Stimulated activated CD4-positive, alpha-beta T cell treated with anti-CD3 and anti-CD28 coated beads, Interleukin-2, amount 100 ng/mL, for 48 hours (primary cell): ENCODE measurements at places on chromosomes 6 and 20.
A peak's percentile ranks its signal among the peaks of the same experiment; 100 is the strongest.

DNA sequence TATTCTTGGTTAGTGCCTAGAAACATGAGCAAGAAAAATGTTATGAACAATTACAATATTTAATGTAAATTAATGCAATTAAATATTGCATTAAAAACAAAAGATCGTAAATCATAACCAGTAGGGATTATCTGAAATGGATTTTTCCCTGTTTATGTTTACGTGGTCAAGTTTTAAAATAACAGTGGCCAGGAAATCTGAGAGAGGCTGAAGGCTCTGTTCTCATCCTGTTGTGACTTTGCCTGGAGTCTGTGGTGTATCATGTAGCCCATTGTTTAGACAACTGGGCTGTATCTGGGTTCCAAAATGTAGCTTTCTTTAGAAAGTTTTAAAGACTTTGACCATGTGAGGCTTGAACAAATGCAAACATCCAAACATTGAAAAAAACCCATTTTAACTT, 2.4 kb downstream of the MYO6 start:
- DNase-seq, result no peak

- DNase-seq, result no peak
These were observed 7.3 kb upstream of the ENTPD6 start for GRCh38 chr20:25188218-25188617.

- no peak for DNase-seq
These were observed 18.2 kb downstream of the MAS1 start for GRCh38 chr6:159908979-159909378.

- DNase-seq, result no peak
These were observed 98.3 kb downstream of the CDC5L start for GRCh38 chr6:44485601-44486401.

DNA sequence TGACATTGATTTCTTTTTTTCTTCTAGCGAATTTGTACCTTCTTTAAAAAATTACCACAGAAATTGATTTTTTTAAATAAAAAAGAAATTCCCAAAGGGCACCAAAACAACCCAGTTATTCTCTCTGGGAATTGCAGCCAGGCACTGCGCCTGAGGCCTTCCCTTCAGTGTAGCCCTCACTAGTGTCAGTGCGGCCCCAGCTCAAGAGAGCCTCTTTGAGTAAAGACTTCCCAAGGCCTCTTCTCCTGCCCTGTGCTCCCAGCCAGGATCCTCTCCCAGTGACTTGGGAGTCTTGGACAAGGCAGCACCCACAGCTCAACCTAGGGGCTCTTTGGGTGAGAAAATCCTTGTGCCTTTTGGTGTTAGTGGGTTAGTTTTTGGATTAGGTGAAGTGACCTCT, 41.5 kb downstream of the BPIFB4 start:
- no peak for DNase-seq

GRCh38 chr6:130575971-130576370, 210.2 kb downstream of the TMEM200A start:
- DNase-seq, result peak; percentile 9

DNA sequence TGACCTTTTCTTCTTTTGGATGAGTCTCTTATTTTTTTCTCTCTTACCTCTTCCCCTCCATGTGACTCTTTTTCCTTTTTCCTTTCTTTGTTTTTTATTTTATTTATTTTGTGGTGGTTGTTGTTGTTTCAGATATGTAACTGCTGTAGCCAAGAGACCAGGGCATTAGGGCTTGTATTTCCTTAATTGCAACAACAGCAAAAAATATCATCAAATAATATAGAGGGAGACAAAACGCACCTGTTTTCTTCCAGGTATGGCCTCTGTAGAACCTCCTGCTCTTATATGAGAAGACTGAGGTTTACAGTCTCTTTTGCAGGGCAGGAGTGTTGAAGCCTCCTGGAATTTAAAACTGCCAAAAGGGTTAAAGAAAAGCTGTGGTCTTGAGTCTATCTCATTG, 149.3 kb downstream of the SYNDIG1 start:
- no peak for DNase-seq

DNA sequence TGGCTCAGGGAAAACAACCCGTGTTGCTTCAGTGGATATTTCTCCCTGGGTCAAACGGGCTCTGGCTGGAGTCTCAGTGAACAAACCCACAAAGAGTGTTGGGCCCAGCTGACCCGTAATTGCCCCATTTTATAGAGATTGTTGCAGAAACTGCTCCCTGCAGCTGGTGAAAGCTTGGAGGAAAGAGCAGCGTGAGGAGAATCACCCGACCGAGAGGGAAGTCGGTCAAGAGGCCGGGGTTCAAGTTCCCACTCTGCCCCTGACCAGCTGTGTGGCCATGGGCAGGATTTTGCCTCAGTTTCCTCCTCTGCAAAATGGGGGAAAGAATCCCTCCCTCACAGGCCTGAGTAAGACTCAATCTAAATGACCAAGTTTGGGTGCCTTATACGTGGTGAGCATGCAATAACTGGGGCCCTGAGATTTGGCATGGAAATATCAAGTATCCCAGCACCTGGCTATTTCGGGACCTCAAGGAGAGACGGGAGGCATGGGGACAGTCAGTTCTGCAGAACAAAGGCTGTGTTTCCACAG, 1.7 kb upstream of the TGM2 start:
- DNase-seq, result no peak

DNA sequence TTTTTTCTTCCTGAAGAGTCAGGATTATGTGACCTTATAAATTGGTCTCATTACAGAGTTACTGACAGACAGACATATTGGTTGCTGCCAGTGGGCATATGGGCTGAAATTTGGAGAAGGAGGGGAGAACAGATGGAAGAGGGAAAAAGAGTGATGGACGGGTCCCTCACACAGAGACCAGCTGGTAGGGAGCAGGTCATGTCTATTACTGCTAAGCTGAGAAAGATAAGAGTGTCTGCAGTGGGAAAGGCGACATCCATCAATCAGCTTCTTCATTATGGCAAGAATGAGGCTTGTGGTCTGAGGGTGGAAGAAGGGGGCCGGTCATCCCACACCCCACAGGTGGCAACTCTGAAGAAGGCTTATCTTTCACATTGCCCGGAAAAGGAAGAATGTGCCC, 353.8 kb upstream of the RSPO3 start:
- no peak for DNase-seq

GRCh38 chr6:164417537-164418261, 891.7 kb downstream of the C6orf118 start:
- DNase-seq, result no peak

GRCh38 chr20:59802471-59803221, 130.8 kb downstream of the SYCP2 start:
- no peak for DNase-seq

DNA sequence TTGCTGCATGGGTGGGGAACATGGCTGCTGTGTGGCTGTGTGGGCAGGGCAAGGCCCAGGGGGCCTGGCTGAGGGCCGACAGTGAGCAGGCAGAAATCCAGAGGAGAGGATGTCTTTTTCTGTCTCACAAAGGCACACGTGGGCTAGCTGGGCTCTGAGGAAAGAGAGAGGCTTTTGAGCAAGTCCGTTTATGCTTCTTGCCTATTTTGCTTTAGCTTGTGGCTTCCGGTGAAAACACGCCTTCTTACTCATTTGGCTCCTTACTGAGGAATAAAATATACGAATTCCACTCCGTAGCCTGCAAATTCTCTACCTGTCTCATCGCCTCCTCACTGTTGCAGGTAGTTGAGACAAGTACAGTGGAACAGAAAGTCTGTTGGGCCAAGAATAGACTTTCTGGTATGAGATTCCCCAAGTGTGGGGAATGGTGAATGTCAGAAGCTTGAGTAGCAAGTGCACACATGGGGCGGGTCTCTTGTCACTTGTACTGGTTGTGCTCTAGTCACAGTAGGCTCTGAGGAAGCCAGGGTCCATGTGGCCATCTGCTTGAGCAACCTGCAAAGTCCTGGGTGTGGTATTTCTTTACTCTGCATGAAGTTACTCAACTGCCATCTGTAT, 28.4 kb downstream of the WRNIP1 start:
- no peak for DNase-seq

- DNase-seq, result no peak
These were observed 257.6 kb upstream of the SUPT3H start for GRCh38 chr6:45635284-45635867.

GRCh38 chr6:158121335-158121734, 46.7 kb downstream of the SERAC1 start:
- no peak for DNase-seq

- no peak for DNase-seq
These were observed at the start of gene RGL2 for GRCh38 chr6:33298773-33299236. Gene RGL2 (minus strand): TSS chr6:33298942. CDS start chr6:33298610, 332 bp downstream.

DNA sequence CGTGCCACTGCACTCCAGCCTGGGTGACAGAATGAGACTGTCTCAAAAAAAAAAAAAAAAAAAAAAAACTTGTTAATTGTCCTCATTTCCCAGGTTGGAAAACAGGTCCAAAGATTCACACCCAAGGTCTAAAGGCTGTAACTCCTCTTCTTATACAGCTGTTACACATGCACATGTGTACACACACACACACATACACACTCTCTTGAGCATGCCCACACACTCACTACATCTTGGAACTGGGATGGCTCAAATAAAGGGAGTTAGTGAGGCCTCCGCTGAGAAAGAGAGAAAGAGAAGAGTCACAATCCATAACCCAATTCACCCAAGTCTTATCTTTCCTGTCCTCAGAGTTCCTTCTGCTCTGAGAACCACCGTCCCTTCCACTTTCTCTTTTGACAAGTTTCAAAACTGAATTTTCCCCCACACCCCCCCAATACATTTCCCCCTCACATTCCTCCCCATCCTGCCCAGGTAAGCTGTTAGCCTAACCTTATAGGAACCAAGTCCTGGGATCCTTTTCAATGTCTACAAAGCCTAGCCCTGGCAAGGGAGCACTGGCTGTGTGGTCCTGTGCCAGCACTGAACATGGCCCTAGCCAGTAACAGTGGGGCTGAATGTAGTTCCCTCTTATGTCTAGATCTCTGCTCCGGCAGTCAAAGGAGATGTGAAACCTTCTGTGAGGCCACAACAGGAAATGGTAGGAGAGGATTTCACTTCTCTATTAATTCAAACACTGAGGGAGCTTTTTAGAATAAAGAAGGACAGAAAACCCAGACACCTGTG, 3.2 kb upstream of the HLA-DMB start:
- DNase-seq, result no peak

- no peak for DNase-seq
These were observed 1.5 kb downstream of the ZC3H12D start for GRCh38 chr6:149483334-149483725.

DNA sequence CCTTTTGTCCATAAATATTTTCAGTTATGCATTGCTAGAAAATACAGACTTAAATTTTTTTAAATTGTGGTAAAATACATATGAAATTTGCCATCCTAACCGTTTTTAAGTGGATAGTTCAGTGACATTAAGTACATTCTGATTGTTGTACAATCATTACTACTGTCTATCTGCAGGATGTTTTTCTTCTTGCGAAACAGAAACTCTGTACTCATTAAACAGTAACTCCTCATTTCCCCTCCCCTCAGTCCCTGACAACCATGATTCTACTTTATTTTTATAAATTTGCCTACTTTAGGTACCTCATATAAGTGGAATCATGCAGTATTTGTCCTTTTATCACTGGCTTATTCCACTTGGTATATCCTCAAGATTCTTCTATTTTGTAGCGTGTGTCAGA, 21.3 kb downstream of the TAF11 start:
- no peak for DNase-seq
